IMR-90 (cell line): ENCODE measurements at places on chromosomes 6 and 20. TPM values are rescaled to one million over a fixed set of nuclear protein-coding genes. Genes with fewer than 3 reads are reported as not detected.

DNA sequence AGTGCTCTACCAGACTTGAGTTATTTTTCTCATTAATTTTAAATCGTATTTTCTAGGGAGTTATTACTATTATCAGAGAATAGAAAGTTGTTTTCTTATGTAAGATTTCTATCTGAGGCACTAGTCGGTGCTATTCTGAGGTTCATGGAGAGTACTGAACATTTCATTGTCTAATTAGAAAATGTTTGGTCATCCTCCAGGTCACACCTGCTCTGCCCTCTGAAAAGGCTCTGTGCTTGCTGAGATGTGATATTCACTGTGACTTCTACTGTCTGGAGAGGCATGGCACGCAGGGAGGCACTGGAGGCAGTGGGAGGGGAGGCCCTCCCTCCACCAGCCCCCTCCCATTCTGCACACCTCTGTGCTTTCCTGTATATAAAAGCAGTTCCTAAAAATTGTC lies 3.0 kb downstream of the SYNDIG1 start:
- DNase-seq: no peak

The RPP40 gene
- polyA plus RNA-seq: 6.6 and 8.1 TPM in 2 replicates

GRCh38 chr20:9400171-9401025 lies 114.0 kb upstream of the LAMP5 start:
- DNase-seq: peak; percentile 20

- no peak for DNase-seq
Measured at GRCh38 chr6:156899532-156900135, 122.5 kb downstream of the ARID1B start.

The MANEA gene
- polyA plus RNA-seq: 3.1 and 3.9 TPM in 2 replicates

The MYBL2 gene
- 12.4 and 13.2 TPM in 2 replicates for polyA plus RNA-seq

GRCh38 chr6:64220801-64221200 lies 585.2 kb downstream of the PHF3 start:
- peak; percentile 42 for DNase-seq

The GATA5 gene
- polyA plus RNA-seq: not detected in 2 replicates

The LST1 gene
- polyA plus RNA-seq: not detected in 2 replicates

DNA sequence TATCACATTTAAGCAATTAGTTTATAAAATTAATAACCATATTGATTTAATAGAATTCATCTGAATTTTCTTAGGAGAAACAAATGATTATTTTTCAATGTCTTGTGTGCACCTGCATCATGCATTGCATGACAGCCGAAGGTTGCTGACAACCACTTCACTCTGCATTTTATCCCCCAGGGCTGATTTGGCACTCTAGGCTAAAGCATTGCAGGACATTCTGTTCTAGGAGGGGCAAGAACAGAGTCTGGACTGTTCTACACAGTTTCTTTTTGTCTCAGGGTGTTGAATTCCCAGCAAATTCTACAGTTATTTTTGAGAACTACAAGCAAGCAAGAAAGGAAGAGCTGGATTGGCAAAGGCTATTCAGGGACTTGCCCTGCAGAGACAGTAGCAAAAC lies 570.4 kb upstream of the EYS start:
- no peak for DNase-seq

- no peak for DNase-seq
Measured at GRCh38 chr20:33249456-33249855, 13.7 kb downstream of the BPIFA1 start.

The TNFRSF21 gene
- 6.1 and 6.9 TPM in 2 replicates for polyA plus RNA-seq

GRCh38 chr6:13272131-13273046 lies 55.9 kb downstream of the TBC1D7 start:
- DNase-seq: no peak

The PRSS16 gene
- 0.14 and 0.39 TPM in 2 replicates for polyA plus RNA-seq

The GRM1 gene
- not detected in 2 replicates for polyA plus RNA-seq

DNA sequence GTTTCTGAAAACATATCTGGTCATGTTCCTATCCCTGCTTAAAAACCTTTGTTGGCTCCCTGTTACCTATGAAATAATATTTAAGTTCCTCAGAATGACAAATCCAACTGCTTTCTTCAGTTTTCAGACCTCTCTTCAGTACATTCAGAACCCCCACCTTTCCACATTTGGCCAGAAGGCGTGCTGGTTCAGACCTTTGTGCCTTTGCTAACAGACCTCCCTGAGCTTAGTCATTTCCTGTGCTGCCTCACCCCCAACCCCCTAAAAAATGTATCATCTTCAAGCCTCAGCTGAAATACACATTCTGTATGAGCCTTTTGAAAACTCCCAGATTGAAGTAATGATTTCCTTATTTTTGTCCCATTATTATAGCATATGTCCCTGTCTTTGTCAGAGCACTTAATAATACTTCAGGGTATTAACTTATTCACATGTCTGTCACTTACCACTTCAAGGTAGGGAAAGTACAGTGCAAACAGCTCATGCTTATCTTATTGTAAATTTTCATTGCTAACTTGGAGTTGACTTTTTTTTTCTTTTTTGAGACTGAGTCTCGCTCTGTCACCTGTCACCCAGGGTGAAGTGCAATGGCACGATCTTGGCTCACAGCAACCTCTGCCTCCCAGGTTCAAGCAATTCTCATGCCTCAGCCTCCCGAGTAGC lies 19.7 kb downstream of the FAM217A start:
- DNase-seq: peak; percentile 90

DNA sequence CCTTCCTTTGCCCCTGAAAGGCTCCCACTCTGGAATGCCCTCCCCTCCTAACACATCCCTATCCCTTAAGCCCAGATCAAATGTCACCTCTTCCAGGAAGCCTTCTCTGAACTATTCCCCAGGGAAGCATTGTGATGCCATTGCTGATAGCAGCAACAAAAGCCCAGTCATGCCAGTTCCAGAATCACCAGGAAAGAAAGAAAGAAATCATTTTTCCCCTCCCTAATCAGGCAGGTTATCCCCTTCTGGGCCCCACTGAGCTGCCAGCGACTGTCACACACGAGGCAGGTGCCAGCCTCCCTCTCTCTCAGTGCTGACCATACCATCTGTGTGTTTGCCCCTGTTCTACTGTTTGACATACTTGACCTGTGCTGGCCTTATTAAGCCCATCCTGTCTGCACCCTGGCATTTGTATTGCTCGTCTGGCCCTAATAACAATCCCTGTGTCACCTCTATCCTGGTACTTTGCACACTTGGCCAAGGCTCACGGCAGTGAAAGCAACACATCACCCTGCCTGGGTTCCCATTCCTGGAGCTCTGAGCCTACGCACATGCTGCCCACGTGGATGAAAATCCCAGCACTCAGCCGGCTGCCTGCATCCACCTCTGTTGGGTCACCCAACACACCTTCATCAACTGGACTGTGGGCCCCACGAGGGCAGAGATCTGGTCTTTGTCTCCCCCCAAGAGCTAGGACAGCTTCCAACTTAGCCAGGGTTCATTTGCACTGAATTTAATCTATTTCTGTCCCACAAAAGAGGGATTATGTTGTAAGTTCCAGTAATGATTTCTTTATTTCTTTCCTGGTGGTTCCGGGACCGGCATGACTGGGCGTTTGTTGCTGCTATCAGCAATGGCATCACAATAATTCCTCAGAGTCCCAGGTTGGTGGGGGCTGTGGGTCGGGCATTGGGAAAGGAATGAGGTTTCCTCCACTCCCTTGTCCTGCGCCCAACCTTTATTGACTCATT lies 5.3 kb upstream of the BPIFB1 start:
- DNase-seq: no peak

DNA sequence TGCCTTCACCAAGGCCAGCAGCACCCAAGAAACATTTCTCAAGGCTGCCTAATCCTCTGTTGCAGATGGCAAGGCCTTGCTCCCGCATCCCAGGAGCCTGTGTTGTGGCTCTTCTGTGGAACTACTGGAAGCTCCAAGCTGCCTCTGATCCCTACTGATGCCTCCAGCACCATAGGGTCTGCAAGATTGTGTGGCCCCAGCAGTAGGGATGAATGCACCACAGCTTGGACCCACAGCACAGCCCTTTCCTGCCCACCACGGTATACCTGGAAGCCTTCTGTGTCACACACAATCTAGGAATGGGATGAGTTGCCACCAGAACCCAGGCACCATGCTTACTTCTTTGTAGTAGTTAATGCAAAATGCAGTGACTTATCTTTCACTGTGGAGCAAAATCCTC lies 291.1 kb upstream of the FOXQ1 start:
- DNase-seq: no peak

DNA sequence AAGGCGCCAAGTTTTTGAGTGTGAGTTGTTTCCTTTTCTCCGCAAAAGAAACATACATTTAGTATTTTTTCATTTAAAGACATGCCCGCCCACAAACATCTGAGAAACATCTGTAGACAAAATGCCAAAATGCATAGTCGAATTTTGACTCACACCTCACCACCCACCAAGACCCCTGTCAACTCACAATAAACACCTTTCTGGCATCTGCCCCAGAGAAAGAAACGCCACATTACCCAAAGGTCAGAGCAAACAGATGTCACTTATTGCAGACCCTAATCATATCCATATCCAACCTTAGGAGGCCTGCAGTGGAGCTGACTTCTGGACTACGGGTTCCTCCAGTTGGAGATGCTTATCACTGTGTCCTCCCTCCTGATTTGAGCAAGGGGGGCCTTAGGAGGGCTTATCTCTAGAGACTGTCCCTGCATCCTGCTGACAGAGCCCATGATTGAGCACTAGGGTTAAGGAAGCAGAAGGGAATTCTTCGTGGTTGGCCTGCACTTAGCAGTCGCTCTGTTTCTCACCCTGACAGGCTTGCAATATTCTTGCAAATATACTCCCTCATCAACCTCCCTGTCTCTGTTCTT lies 90.5 kb upstream of the TBX18 start:
- no peak for DNase-seq

- peak; percentile 97 for DNase-seq
Measured at GRCh38 chr6:72363844-72364740, 257.8 kb upstream of the KCNQ5 start.

DNA sequence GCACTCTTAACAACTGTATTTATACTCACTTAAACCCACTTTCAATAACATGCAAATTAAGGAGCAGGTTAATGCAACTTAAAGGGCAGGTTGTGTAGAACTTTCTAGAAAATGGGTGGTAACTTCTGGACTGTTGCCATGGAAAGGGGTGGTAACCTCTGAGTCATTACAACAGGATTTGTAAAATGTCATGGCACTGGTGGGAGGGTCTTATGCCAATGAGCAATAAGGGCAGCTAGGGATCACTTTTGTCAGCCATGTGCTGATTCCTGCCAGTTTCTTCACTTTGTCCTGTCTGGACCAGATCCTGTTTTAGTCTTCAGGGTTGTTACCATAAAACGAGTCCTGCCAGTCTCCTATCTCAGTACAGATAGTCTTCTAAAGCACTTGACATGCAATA lies 560.5 kb upstream of the PTCHD4 start:
- peak; percentile 0 for DNase-seq

The BPI gene
- 0.05 and 0.06 TPM in 2 replicates for polyA plus RNA-seq

The MAFB gene
- polyA plus RNA-seq: 0.07 and 0.10 TPM in 2 replicates

GRCh38 chr6:20483887-20484497 lies 50.3 kb upstream of the CDKAL1 start:
- DNase-seq: no peak

The BMP7 gene
- polyA plus RNA-seq: not detected in 2 replicates

- DNase-seq: no peak
Measured at GRCh38 chr6:31776485-31776988, 591 bp downstream of the VWA7 start.

GRCh38 chr6:14472986-14473337 lies 355.4 kb downstream of the CD83 start:
- DNase-seq: peak; percentile 61

The KIAA0408 gene
- polyA plus RNA-seq: 1.4 and 2.9 TPM in 2 replicates

DNA sequence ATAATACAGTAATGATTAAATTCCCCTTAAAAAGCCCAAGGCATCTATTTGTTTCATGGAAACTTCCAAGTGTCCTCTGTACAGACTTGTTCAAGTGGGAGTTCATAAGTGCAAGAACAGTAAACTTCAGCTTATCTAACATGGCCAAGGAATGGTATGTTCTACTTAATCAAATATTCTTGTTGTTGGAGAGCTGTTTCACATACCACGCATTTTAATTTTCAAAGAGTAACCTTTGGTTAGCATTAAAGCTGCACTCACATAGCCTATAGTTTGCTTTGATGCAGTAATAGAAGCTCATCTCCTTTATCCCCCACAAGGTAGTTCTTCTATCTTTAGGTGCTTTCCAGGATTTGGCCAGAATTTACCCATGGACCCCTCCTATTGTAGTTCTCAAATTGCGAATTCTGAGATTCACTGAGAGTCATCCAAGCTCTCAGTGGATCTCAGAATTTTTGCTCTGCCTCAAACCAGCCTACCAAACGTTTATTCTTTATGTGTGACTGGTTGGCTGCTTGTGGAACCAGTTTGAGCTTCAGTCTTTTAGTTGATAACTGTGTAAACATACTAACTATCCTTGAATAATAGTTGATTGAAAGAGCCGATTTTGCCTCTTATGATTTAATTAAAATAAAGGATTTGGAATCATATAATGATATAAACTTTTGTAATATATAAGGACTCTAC lies 668.0 kb upstream of the FLRT3 start:
- no peak for DNase-seq

The BEND6 gene
- polyA plus RNA-seq: 4.0 and 4.1 TPM in 2 replicates

The PLA2G7 gene
- polyA plus RNA-seq: not detected in 2 replicates

- DNase-seq: no peak
Measured at GRCh38 chr20:41373251-41373783, 6.7 kb upstream of the EMILIN3 start.

DNA sequence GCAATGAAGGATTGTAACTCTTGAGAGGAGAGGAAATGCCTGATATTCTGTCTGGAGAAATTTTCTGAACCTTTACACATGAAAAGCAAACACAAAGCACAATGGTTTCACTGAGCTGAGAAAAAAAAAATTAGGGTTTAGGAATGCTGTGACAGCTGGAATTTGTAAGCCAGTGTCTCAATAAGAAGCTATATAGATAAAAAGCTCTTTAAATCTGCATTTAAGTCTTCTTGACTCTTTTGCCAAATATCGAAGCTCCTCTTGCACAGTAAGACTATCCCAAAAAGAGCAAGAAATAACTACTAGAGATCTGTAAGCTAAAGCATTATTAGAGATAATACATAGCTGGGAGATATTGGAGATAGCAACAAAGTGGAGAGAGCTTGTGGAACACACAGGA lies 1334.0 kb upstream of the CITED2 start:
- no peak for DNase-seq

DNA sequence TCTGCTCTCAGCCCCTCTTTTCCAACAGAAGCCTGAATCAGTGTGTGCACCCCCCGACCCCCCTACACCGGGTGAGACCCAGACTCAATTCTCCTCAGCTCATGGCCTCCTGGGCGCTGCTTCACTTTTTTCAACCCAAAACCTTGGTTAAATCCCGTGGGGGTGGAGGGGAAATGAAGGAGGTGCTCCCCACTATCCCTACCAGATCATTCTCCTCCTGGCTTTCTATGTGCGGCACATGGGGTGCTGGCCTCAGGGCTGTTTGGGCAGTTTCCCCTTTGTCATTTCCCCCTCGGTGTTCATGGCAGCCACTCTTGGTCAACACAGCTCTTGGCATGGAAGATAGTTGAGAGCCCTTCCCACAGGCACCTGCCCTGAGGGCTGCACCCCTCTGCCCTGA lies 4.6 kb downstream of the CST4 start:
- no peak for DNase-seq
